HuH-7.5 (cell line): ENCODE measurements at places on chromosomes 6 and 20.

DNA sequence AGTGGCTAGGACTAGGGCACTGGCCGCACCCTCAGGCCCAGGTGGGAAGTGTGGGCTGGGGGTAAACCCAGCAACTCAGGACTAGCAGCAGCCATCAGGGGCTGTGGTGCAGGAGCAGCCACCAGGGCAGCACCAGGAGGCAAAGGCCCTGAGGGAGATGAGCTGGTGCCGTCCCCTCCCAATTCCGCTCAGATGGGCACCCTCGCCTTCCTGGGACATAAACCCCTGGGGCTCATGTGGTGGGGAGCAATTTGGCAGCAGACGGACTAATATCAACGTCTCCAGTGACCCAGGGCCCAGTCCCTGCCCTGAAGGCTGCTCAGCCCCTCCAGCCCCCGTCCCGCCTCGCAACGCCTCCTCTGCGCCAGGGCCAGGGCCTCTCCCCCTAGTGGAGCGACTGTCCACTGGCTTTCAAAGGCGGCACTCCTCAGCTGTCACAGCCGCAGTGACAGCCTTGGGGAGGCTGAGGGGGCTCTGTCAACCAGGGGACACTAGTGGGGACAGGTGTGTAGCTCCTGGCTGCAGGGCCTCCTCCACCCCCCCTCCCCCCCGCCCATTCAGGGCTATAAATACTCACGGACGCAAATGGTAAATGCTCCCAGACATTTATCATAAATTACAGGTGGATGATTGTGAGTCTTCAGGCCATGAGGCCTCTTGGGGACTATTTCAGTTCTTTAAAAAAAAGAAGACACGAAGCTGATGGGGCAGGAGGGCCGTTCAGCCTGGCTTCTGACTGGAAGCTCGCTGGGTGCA lies 349.9 kb downstream of the ZFAND3 start:
- no peak for DNase-seq

- DNase-seq = no peak
Observed at GRCh38 chr6:26129656-26130055, 42.4 kb downstream of the HFE start.

DNA sequence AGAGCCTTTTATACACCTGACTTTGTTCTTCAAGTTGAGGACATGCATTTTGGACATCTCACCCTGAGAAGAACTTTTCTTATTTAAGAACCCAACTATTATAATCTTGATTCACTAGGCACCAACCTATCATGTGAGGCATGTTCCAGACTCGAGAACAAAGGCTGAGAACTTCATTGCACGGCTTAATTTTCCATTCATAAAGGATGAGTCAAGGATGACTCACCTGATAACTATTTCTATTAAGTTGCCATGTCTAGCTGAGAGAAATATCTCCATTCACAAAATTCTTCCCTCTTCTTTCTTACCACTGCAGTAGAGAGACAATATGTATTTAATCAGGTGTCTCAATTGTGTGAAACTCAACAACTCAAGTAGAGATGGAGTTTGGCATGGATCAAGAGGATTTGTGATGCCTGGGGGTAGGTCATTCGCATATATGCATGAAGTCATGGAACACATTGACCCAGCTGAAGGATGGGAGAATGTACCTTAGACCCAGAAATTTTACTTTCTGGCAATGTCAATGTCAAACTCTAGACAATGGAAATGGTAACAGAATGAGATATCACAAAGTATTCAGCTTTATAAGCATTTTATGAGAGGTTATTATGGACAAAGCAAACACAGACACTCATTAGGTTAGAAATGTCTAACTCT lies 208.7 kb upstream of the PRND start:
- no peak for DNase-seq

- no peak for DNase-seq
Observed at GRCh38 chr6:157966589-157966977, 15.1 kb upstream of the SYNJ2 start.

DNA sequence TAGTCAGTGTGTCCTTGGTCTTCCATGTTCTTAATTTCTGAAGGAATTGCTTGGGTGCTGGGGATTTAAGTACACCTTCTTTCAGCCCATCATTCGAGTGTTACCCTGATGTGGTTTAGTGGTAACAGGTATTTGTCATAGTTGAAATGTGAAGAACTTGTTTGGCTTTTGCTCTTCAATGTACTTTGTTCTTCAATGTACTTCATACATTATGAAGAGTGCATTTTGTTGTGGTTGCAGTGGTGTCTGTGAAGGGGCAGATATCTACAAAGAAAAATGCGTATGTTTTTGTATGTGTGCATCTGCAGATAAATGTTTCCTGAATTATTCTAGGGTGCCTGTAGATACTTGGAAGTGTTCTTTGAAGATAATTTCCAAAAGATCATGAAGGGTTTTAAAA lies 111.2 kb upstream of the SUPT3H start:
- no peak for DNase-seq

- DNase-seq = no peak
Observed at GRCh38 chr6:57064809-57065208, 18.3 kb downstream of the KIAA1586 start.

DNA sequence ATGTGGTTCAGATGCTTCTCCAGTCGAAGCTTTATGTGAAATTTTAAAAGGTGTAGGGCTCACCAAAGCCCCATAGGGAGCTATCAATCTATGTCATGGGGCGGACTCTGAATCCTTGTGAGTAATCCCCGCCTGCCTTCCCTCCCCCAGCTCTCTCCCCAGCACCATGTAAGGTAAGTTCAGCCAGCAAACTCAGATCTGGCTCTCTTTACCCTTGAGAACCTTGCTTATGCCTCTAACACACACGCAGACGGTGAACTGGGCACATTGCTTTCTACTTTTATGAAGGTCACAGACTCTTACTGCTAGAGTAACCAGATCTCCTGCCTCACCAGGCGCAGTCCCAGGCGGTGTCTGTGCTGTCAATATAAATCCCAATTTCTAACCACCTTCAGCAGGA lies 82.6 kb upstream of the CNKSR3 start:
- DNase-seq = no peak

DNA sequence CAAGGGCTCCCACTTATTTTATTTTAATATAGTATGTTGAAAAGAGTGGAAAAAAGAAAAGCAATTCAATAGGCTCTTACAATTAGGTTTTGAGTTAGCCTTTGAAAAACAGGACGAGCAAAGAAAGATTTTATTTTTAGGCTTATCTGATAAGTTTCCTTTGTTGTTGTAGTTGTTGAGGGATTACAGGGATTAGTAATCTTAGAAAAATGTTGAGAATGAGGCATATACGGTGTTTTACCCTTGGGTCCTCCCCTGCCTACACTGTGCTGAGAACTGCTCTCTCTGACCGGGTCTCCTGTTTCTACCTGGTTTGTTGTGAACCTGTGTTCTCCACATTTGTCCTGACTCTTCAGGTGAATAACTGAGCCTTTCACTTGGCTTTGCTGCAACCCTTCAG lies 16.7 kb downstream of the TRAPPC3L start:
- no peak for DNase-seq

- DNase-seq = no peak
Observed at GRCh38 chr20:18853946-18854646, 40.5 kb downstream of the SCP2D1 start.

DNA sequence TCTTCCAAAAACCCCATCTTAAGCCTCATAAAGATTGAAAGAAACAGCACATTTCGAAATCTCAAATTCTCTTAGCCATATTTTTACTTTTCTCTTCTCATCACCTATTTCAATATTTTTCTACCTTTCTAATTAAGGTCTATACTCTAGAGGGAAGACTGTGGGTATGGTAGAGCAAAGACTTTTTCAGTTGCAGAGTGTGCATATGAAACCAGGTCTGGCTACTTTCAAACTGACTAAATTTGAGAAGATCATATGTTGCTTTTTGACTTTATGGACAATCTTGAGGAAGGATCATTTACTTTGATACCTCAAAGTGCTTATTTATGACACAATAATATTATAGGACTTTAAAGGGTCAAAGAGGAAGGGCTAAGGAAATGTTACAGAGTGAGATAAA lies 20.7 kb downstream of the FILIP1 start:
- DNase-seq = no peak
